ENCODE measurements at places on chromosomes 5 and 9.

GRCh38 chr5:148005788-148006520 lies 57.8 kb upstream of the SPINK5 start:
- DNase-seq: no peak

- no peak for DNase-seq
Measured at GRCh38 chr9:114122136-114123027, 23.3 kb upstream of the KIF12 start.

DNA sequence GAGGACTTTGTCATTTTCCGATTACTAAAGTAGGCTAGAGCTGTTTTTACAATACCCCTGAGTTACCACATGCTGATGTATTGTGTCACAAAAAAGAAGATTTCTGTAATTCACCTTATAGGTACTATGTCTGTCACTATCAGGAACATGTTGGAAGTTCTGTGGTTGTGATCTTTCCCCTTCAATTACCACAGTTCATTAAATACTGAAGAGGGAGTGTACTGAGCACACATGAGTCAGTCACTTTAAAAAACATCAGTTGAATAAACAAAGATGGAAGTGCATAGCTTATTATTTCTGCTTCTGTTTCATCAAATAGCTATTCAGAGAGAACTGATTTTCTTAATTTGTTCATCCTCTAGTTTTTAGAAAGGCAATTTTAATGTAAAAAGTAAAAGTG lies 31.7 kb downstream of the AP3S1 start:
- no peak for DNase-seq

DNA sequence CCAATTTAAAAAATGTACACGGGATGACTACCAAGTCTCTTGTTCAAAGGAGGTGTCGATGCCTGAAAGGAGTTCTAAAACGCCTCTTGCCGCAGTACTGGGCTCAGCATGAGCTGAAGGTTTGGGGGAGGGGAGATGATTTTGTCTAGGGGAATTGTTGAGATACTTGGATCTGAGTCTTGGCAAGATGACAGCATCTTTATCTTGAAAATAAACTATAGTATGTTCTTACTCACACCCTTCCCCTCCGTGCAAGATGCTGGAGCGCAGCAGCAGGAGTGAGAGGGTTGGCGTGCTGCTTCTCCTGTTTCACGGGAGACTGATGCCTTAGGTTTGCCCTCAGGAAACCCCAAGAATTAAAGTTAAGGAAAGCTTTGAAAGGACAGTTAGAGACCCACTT lies 47.3 kb downstream of the FAM78A start:
- DNase-seq: no peak

DNA sequence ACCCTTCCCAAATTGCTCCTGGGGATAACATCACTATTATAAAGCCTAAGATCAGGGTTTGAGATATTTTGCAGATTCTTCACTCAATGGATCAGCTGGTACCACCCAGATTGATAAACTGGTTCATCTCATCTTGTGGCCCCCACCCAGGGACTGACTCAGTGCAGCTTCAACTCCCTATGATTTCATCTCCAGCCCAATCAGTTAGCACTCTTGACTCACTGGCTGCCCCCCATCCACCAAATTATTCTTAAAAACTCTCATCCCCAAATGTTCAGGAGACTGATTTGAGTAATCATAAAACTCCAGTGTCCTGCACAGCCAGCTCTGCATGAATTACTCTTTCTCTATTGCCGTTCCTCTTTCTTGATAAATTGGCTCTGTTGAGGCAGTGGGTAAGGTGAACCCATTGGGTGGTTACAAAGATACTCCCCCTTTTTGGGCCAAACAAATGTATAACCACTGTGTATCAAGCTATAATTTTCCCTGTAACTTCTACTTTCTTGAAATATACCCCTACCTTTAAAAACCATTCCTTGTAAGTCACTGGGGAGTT lies 263.3 kb upstream of the IL12B start:
- DNase-seq: no peak

DNA sequence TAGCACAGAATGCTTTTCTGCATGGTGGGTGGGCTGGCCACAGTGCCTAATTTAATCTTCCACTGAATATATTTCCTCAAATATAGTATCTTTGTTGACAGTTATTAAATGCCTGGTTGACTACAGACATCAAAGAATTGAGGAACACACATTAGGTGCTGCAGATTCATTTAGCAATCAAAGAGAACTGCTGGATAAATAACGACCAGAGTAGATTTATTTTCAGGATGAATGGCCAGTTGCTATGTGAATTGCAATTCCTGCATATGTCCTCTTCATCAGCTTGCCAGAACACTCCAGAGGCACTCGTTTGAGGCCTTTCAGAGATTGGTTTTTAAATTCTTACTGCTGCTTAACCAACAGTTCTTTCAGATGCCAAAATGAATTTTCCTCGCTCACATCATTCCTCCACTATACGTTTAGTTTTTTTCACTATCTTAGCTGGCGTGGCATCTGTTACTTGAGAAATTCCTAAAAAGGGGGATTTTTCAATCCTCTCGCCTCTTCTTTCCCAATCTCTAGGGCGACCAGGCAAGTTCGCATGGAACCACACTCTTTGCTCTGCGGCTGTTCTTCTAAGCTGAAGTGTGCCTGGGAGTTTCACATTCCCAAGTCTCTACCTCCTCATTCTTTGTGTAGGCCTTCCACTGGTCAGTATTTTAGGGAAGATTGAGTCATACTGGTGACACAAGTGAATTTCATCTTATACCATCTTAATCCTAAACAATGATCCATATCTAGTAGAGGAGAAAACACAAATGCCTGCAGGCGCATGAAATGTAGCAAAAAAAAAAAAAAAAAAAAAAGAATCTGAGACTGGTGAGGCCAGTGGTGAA lies 237.1 kb upstream of the NMUR2 start:
- no peak for DNase-seq

DNA sequence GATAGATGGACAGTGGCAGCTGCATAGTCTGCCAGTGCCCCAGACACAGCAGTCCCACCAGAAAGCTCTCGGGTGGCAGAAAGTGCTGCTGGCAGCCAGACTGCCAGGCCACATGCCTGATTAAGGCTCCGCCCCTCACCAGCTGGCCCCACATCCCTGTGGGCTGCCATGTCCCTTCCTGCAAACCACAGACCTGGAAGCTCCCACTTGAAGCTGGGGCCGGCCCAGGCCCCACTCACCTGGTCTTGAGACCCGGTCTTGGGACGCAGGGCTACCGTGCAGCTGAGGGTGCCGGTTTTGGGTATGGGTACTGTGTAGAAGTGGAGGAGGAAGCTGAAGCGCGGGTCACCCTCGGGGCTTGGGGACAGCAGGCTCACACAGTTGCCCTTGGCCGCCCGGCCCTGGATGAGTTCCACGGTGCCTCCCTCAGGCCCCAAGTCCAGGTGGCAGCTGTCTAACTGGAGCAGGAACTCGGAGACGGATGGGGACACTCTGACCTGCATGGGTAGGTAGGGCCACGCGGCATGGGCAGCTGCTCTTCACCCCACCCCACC lies 15.3 kb downstream of the FPGS start:
- no peak for DNase-seq

- no peak for DNase-seq
Measured at GRCh38 chr9:83188277-83188676, 125.3 kb upstream of the RASEF start.

DNA sequence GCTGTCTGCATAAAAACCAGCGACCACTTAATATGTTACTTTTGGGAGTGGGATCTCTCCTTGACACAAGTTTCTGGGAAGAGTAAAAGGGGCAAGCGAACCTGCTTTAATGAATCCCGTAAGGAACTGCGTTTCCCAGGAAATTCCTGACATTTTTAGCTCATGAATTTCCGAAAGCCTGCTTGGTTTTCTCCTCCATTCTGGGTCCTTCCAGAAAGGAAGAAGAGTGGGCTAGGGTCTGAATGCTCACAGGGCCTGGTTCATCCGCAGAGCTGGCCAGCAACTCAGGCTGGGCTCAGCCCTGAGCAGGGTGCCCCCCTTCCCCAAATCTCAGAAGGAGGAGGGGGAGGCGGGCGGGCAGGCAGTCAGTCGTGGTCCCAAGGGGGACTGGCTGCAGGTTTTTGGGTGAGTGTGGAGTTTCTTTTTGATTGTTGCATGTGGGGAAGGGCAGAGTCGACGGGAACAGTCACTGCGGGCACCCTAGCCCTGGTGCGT lies 1.2 kb upstream of the PURA start:
- no peak for DNase-seq

DNA sequence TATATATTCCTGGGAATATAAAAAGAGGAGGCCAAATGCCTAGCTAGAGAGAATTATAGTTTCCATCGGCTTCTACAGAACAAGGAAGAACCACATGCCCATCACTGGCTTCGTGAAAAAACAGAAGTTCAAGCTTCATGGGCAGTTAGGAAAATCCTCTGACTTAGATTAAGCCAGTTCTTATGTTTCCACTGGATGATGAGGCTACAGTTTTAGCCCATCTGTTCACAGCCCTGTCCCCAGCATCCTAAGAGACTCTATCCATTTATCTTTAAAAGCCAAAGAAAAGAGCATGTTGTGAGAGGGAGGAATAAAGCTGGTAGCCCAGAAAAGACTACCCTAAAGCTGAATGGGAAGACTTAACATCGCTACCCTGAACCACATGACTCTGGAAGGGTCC lies 285.5 kb upstream of the WWC1 start:
- no peak for DNase-seq

- no peak for DNase-seq
Measured at GRCh38 chr5:98349251-98349989, 424.0 kb upstream of the RGMB start.

- no peak for DNase-seq
Measured at GRCh38 chr5:55633574-55634208, 78.4 kb downstream of the SLC38A9 start.

- DNase-seq: no peak
Measured at GRCh38 chr5:33641744-33642505, 201.2 kb downstream of the TARS1 start.

- no peak for DNase-seq
Measured at GRCh38 chr9:116849721-116850120, 162.6 kb downstream of the TRIM32 start.

DNA sequence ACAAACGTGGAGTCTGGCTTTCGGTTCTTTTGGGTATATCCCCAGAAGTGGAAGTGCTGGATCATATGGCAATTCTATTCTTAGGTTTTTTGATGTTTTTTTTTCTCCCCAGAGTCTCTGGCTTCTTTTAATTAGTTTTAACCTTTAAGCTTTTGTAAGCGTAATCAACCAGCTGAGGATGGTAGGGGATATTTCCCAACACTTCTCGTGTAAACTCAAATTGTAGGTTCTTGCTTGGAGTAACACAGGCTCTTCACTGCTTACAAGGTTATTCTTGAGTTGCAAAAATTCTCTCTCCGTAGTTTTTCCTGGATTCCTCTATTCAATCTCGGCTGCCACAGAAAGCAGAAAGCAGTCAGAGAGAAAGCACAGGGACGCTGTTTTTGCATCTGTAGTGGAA lies 11.9 kb downstream of the LAMC3 start:
- no peak for DNase-seq
